ENCODE measurements at places on chromosomes 16 and 17.

GRCh38 chr16:52209227-52209626, 337.7 kb downstream of the TOX3 start:
- DNase-seq = no peak

GRCh38 chr17:8494021-8494420, 58.3 kb downstream of the NDEL1 start:
- no peak for DNase-seq

DNA sequence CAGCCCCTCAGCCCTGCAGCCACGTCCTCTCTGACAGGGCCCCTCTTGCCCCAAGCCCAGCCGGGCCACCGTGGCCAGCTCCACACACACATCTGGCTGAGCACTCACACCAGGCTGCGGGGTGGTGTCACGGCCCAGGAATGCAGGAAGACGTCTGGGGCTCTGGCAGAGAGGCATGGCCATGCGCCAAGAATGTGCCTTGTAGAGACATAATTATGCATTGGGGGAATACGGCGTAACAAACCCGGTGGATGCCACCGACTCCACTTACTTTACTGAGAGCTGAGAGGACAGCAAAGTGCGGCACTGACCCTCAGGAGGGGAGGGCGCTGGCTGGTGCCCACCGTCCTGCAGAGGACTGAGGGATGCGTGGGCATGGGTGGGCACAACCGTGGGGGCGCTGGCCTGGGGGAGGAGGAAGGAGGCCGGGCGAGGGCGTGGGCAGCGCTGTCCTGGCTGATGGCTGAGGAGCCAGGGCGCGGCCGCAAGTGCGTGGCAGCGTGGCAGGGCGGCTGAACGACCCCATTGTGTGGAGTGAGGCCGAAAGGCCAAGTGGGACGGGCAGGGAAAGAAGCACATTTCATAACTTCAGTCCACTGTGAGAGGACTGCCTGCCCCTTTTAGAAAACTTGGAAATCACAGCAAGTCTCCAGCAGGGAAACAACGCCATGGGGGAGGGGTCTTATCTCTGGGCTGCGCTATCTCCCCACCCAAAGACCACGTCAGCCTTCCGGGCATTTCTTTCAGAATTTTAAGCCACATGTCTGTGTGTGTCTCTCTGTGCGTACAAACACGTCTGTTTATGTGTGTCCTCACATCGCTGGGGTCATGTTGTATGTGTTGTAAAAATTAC, 30.6 kb downstream of the METRNL start:
- peak; percentile 96 for DNase-seq

DNA sequence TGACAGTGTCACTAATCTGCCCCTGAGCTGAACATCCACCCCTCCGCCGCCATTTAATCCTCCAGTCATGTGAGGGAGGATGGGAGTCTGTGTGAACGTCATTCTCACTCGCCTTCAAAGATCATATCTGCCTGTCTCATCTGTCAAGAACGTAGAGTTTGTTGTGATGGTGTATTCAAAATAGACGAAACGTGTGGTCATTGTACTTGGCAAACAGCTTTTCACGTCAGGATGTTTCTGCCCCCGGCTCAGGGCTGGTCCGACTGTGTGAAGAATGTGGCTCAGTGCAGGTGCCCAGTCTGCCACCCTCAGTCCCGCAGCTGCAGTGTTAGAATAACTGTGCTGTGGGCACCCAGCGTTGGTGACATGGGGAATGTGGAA, 148.0 kb downstream of the KCNJ12 start:
- DNase-seq = peak; percentile 11

DNA sequence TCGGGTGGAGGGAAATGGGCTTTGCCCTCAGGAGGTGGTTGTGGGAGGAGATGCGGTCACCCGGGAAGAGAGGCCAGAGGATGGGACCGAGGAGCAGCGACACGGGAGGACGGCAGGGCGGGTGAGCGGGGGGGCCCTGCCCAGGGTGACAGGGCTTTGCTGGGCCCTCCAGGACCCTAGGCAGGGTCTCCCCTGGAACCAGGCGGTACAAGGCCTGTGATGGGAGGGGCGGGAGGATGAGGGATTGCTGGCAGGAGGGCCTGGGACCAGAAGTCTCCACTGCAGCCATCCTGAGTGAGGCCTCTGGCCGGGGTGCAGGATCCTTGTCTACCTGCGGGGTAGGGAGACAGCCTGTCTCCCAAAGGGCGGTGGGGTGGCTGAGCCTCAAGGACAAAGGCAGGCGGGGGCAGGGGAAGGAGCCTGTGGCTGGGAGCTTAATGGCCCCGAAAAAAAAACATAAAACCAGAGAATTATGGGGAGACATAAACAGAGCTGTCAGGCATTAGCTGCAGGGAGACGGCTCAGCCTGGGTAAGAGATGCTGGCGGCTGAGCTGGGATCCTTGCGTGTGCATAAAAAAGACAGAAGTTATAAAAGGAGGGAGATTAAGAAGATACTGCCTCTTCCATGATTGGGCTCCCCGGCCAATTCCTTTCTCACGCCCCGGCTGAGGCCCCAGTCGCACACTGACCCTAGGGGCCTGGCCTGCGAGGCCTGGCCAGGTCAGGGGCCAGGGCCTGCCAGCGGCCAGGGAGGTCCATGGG, 66.7 kb downstream of the SREBF1 start:
- no peak for DNase-seq

GRCh38 chr17:74001145-74001544, 202.3 kb upstream of the RPL38 start:
- DNase-seq = no peak

GRCh38 chr16:29712809-29713208, 33.0 kb downstream of the C16orf54 start:
- DNase-seq = no peak

GRCh38 chr16:72198021-72198711, 26.2 kb upstream of the PMFBP1 start:
- peak; percentile 79 for DNase-seq

DNA sequence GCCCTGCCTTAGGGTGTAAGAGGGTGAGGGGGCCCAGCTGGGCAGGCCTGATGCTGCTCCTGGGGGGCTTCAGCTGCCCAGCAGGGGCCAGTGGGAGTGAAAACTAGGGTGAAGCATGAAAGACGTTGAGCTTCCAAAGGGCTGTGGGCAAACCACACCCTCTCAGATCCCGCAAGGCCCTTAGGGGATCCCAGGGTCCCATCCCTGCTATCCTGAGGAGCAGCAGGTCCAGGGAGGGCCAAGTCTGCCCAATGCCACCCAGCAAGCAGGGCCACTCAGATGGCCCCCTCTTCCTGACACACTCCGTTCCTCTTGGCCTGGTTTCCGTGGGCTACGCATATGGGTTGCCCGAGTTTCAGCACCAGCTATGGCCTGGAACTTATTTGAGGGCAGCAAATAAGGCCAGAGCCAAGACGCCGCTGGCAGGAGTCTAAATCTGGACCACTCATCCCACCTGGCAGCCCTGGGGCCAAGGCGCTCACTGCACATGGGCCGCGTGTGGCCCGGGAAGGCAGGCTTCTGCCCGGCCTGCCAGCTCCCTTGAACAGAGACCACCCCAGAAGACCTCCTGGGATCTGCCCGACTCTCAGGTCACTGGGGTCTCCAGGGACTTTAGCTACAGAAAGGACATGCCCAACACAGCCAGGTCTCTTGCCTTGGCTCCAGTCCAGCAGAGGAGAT, 4.2 kb downstream of the ATP2A3 start:
- DNase-seq = no peak

DNA sequence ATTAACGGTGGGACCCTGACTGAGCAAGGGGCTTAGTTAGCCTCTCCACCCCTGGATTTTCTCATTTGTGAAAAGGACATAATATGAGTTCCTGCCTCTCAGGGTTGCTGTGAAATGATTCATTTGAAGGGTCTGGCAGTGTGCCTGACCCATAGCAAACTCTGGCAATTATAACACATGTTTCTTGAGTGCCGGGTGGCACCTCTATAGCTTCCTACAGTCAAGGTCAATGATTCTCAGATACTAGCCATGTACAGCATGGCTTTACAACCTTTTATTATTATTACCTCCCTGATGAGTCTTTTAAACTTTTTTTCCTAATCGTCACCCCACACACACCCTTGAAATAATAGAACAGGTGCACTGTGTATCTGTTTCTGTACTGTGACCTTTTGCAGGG, 42.1 kb downstream of the TMEM114 start:
- DNase-seq = no peak

DNA sequence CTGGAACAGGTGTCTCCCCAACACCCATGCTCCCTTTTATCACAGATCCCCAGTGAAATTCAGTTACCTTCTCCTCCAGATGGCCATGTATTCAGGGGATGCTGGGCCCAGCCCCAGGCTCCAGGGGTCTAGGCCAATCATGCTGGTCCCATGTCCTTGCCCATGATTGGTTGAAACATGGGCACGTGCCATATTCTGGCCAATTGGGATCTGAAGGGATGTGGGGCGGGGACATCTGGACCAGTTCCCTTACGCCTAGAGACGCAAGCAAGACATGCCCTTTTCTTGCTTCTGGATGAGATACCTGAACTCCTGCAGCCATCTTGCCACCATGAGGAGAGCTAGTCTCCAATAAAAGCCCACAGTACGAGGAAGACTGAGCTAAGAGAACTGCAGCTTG, 31.0 kb upstream of the ST6GALNAC1 start:
- no peak for DNase-seq

- DNase-seq = no peak
Observed at GRCh38 chr16:20969386-20969785, 68.8 kb downstream of the LYRM1 start.

DNA sequence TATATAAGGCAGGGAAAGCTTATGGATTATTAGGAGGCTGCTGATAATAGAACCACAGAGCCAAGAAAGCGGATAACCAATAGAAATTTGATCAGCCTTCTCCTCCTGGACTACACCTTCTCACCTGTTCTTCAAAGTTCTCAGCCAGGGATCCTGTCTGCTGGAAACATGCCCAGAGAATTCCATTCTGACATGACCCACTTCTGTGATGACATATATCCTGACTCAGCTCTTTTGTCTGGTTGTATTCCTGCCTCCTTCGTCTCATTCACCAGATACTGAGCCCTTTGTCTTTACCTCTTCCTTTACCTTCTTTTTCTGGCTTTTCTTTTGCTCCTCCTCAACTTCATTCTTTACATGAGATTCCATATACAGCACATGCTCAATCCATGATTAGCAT, 576.1 kb downstream of the CDH11 start:
- no peak for DNase-seq

- no peak for DNase-seq
Observed at GRCh38 chr16:24218299-24218698, 37.8 kb upstream of the CACNG3 start.

DNA sequence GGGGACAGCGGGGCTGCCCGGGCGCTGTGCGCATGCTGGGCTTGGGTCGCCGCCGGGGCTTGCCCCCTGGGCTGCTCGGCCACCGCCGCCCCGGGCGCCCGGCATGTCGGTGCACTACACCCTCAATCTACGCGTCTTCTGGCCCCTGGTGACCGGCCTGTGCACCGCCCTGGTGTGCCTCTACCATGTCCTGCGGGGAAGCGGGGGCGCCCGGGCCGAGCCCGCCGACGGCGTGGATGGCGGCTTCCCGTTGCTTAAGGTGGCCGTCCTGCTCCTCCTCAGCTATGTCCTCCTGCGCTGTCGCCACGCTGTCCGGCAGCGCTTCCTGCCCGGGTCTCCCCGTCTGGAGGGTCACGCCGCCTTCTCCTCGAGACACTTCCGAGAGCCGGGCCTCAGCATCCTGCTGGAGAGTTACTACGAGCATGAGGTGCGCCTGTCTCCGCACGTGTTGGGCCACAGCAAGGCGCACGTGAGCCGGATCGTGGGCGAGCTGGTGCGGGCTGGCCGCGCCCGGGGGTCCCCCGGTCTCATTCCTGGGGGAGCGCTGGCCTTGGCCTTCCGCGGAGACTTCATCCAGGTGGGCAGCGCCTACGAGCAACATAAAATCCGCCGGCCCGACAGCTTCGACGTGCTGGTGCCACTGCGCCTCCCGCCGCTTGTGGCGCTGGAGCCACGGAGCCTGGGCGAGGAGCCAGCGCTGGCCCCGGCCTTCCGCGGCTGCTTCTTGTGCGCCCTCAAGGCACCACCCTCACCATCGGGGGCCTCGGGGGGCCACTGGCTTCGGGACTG, 789 bp downstream of the ITPRIPL2 start:
- peak; percentile 64 for DNase-seq

DNA sequence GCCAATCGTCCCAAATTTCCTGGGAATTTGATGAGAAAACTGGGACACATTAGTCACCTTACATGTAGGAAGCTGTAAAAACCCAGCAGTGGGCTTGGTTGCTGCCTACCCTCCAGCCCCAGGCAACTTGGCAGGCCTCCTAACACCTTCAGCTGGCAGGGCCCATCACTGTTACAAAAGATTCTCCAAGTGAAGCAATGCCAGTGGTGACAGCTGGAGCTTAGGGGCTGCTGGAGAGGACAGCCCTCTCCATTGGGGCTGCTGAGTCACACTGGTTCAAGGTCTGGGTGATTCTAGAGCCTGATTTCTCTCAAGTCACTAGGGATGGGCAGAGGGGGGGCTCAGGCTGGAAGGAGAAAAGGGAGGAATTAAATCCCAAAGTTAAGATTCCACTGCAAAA, 180.6 kb downstream of the COPRS start:
- DNase-seq = peak; percentile 57

DNA sequence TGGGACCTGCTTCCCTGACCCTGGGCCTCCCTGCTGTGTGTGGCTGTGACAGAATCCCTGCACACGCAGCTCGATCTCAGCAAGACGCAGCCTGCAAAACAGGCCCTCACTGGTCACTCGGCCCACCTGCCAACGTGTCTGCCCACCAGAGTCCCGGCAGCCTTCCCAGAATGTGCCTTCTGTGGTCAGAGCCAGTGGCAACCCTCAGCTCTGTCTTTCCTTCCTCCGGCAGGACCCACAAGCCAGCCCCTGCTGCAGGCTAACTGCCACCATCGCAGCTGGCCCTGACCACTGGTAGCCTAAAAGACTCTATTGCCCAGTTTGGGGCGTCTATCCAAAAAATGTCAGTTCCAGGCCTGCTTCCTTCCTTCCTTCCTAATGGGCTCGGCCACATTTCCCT, 83.2 kb downstream of the LITAF start:
- no peak for DNase-seq

DNA sequence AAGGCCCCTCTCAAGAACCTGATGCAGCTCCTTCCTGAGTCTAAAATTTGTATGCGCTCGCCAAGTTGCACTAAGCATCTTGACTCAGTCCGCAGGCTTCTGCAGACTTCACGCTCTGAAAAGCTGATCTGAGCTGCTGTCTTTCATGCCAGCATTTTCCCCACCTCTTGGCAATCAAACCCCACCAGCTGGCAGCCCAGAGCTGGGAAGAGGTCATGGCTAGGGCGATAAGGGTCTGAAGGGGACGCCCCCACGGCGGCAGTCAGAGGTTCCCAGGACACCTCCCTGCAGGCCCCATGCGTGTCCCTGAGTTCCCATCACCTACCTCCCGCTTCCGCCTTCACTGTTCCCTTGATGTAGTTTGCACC, 5.1 kb upstream of the UNC13D start:
- no peak for DNase-seq

DNA sequence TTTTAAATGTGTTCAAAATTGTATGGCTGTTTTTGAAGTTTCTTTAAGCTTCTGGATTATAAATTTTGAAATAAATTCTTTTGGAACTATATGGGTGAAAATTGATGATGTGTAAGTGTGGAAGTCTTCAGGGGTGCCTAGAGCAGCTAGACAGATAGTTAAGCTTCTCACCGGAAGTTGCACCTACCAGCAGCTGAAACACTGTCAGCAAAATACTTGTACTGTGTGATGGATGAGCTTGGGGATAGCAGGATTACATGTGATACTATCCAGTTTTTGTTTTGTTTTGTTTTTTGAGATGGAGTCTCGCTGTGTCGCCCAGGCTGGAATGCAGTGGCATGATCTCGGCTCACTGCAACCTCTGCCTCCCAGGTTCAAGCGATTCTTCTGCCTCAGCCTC, 19.7 kb downstream of the RBL2 start:
- DNase-seq = no peak

All from fibroblast of skin of right quadriceps (primary cell).